ENCODE measurements at places on chromosomes 11 and 22.

GRCh38 chr11:39725081-39725480 is 1734.4 kb downstream of the LRRC4C start:
- DNase-seq = no peak

GRCh38 chr11:106828576-106828975 is 189.7 kb downstream of the GUCY1A2 start:
- DNase-seq = no peak

DNA sequence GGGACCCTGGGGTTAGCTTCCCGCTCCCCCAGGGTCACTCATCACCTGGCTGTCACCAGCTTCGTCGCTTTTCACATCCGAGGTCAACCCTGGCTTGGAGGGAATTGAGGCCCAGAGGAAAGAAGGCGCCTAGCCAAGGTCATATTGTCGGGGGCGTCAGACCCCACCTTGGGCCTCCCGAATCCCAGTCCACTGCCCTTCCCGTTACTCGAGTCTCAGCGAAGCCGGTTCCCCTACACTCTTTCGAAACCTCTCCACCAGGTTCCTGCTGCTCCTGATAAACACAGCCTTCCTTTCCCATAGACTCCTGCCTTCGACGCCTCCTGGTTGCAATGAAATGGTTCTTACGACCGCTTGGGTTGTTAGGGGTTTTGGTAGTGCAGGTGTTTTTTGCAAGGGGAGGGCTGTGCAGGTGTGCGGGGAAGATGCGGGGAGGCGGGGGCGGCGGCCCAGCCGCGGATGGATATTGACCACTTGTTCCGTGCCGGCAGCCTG is 642 bp downstream of the NAA40 start:
- no peak for DNase-seq

- DNase-seq = no peak
These were observed 9.3 kb downstream of the APOBEC3H start for GRCh38 chr22:39106326-39106725.

GRCh38 chr11:71458146-71459070 is 5.4 kb downstream of the NADSYN1 start:
- no peak for DNase-seq

GRCh38 chr11:14308114-14308896 is 50.7 kb downstream of the RRAS2 start:
- no peak for DNase-seq

DNA sequence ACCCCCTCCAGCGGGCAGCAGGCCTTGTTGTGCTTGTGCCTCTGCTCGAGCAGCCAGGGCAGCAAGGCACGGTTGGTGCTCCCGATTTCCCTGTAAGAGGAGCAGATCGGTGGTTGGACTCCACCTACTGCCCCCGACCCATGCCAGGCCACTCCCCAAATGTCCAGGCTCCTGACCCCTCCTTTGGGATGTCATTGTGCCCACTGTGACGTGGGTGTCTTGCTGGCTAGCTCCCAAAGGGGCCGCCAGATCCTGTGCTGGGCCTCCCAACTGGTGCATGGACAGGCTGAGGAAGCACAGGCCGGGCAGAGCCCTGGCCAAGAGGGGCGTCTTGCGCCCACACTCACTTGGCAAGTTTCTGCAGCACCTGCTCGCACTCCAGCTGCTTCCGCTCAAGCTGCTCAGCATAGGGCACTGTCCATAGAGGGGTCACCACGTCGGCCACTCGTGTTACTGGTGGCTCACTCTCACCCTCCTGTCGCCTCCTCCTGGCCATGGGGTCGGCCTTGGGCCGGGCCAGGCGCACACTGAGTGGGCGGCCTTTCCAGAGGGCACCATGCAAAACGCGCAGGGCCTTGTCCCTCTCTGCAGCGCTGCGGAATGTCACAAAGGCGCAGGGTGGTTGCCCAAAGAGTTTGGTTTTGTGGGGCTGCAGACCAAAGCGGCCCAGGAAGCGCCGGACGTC is at the start of gene RANBP1:
Gene RANBP1, plus strand, starts transcription at position 414 of the 685 bp plus-strand sequence. Its CDS starts 81 bp downstream, at position 495.
- no peak for DNase-seq

DNA sequence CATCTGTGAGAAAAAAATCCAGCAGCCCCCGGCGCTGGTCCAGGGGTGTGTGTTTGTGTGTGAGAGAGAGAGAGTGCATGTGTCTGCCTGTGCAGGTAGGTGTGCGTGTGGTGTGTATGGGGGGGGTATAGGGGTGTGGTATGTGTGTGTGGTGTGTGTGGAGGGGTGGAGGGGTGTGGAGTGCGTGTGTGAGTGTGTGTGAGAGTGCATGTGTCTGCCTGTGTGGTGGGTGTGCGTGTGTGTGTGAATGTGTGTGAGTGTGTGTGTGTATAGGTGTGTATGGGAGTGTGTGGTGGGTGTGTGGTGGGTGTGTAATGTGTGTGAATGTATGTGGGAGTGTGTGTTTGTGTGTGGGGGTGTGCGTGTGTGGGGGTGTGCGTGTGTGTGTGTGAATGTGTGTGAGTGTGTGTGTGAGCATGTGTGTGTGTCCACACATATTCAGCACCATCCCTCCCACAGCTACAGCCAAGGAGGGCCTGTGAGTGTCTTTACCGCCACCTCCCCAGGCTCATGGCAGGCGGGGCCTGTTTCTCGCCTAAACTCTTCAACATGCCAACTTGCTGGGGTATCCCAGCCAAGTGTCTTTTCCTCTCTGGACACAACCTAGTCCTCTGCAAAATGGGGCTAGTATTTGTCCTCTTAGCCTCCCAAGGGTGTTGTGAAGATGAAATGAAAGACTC is 11.9 kb downstream of the LMO1 start:
- no peak for DNase-seq

DNA sequence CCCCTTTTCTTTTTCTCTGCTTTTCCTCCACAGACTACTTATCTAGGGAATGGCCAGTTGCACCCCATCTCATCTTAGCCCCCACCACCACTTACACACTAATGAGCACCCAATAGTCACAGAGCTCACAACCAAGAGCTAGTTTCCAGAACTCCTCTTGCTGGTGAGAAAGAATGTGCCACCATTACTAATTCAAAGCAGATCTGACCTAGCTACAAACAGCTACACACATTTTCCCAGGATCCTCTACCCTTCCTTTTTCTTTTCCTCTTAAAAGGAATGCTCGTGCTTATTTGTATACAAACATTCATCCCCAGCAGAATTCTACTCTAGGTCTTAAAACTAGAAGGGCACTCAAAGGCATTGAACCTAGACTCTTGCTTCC is 136.8 kb downstream of the CD44 start:
- no peak for DNase-seq

- DNase-seq = no peak
These were observed 13.1 kb upstream of the ACCSL start for GRCh38 chr11:44034639-44035038.

DNA sequence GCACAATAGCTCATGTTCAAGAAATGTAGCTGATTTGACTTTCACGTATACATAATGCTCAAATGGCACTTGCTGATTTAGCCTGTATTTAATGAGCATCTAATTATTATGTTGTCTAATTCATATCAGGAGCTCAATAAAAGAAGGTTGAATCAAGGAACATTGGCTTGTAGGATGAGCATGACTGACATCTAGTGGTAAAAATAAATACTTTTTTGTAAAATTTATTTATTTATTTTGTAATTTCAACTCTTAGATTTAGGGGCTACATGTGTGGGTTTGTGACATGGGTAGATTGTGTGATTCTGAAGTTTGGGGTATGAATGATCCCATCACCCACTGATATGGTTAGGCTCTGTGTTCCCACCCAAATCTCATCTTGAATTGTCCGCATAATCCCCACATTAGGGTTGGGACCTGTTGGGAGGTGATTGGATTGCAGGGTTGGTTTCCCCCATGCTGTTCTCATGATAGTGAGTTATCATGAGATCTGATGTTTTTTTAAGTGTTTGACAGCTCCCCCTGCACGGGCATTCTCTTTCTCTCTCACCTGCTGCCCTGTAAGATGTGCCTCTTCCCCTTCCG is 1.7 kb upstream of the OR52E5 start:
- DNase-seq = no peak

DNA sequence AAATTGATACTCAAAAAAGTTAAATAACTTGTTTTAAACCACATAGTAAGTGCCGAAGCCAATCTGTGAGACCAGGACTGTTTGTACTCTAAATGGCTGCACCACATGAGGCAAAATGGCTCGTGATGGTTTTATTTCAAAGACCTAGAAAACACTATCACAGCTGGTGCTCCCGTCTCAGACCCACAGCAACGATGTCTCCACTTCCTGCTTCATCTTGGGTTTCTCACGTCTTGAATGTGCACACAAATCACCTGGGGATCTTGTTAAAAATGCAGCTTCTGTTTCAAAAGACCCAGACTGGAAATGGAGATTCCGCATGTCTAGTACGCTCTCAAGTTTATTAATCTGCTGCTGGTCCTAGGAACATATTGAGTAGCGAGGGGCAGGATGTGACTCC is 1.2 kb downstream of the CD3E start:
- no peak for DNase-seq

DNA sequence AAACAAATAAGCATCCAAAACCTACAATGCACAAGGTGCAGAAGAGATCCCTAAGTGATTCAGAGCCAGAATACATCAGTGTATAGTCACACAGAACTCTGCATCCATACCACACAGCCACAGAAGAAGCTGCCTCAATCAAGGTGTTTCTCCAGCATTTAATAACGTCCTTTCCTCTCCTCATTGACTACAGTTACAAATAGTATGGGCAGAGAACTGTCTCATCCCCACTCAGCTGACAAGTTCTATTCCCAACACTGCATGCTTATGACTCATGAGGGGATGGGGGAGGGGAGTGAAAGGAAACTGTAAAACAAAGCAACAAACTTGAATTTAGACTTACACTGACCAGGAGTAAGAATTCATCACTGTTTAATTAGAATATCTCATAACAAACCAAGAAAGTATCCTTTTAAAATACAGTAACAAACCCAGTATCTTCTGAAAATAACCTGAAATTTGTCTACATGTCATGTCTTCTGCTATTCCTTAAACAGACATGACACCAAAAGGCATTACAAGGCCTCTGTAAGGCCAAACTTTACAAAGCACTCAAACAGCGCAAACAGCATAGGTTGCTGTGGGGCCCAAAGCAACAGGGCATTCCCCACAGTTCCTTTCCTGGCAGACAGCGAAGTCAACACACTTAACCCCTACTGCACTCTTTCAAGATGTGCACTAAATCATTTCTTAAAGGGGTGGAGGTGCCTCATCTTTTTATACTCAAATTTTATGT is 29.3 kb downstream of the CELF1 start:
- peak; percentile 74 for DNase-seq

DNA sequence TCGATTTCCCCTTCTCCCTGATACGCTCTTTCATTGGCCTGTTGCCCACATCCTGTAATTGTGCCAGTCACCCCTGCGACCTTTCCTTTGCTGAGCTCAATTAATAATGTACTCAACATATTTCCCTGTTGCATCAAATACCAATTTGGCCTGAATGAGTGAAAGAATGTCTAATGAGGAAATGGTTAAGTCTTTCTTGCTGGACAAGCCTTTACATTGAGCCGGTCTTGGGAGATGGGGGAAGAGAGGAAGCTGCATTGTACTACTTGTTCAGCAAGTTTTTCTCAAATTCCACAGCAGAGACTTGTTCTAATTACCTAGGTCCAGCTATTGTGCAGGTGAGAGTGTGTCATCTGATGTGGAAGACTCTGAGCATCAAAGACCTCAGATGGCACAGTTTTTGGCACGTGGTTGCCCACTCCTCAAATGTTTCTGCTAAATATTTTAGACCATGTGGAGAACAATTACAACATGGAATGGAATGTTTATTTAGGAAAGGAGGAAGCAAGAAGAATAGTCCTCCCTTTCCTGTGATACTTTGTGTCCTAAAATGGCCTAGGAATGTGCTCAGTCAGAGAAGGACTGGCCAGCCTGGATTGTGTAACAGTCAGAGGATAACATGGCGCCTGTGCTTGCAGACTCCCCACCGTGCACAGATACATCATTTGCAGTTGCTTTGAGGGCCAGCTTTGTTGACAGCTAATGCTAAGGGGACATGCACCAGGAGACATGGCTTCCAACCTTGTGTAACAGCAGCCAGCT is 129.5 kb upstream of the E2F8 start:
- no peak for DNase-seq

GRCh38 chr11:31720671-31721365 is 90.3 kb downstream of the PAX6 start:
- DNase-seq = no peak

GRCh38 chr11:65833297-65834030 is at the start of gene SNX32:
SNX32 (plus strand) TSS chr11:65833963; CDS start chr11:65834066, 103 bp downstream.
- no peak for DNase-seq

DNA sequence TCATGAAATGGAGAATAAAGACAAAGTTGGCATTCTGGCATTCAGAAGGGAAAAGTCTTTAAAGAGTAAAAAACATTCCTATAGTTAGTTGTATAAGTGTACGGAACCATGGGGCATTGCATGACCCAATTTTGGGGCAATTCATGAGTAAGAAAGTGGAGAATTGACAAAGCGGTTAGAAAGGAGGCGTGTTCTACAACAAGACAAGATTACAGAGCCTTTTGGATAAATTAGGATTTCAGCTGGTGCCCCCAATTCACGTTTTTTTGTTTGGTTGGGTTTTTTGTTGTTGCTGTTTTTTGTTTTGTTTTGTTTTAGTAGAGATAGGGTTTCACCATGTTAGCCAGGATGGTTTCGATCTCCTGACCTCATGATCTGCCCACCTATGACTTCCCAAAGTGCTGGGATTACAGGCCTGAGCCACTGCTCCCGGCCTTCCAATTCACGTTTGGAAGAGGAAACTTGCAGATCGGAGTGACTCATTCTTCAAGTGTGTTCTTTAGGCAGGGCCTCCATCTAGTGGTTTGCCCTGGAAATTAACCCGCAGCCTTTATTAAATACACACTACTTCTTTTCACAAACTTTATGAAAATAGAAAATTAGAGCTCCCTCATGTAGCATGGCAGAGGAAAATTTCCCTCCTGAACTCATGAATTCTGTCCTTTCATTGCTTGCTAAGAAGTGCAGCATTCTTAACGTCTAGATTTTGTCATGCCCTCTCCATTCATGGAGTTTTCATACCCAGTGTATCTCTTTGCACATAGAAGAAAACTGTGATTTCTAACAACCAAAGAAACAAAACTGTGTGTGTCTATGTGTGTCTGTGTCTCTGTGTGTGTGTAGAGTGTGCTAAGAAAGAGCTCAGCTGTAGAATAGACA is 118.1 kb downstream of the BBOX1 start:
- no peak for DNase-seq

- DNase-seq = no peak
These were observed 13.4 kb upstream of the HYLS1 start for GRCh38 chr11:125873881-125874555.

DNA sequence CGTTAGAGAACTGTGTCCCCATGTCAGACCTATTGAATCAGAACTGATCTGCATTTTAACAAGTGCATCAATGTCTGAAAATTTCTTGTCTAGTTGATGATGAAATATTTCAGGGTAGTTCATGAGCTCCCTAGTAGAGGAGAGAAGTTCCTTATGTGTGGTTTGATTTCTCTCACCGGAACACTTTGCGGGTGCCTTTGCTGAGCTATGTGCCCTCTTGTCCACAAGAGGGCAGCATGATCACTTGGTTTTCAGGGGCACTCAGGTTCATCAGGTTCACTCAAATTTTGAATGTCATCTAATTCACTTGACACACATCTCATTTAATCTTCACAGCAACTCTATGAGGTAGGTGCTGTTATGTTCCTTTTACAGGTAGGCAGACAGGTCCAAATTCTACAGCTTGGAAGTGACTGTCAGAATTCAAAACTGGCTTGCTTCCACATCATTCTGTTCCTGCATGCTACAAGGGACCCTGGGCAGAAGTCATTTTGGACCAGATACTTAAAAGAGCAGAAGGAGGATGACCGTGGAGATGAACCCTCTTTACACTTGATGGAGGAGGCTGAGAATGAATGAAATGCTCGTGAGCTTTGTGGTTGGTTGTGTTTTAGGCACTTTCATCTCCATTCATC is 55.6 kb downstream of the P4HA3 start:
- no peak for DNase-seq

GRCh38 chr22:20205964-20206708 is 55.3 kb upstream of the CCDC188 start:
- DNase-seq = no peak
